ENCODE measurements at places on chromosomes 7 and 10. TPM values are rescaled to one million over a fixed set of nuclear protein-coding genes. Genes with fewer than 3 reads are reported as not detected.

Gene GRM3
- total RNA-seq, result not detected

Gene SFMBT2
- 36.8 TPM for total RNA-seq

Gene CLEC2L
- not detected for total RNA-seq

Gene HOXA1
- 1.3 TPM for total RNA-seq

Gene FAS
- 30.7 TPM for total RNA-seq

Gene CDHR3
- 1.0 TPM for total RNA-seq

Gene INHBA
- total RNA-seq, result 0.20 TPM

Gene SRRM3
- not detected for total RNA-seq

Gene STEAP1B
- total RNA-seq, result 12.8 TPM

DNA sequence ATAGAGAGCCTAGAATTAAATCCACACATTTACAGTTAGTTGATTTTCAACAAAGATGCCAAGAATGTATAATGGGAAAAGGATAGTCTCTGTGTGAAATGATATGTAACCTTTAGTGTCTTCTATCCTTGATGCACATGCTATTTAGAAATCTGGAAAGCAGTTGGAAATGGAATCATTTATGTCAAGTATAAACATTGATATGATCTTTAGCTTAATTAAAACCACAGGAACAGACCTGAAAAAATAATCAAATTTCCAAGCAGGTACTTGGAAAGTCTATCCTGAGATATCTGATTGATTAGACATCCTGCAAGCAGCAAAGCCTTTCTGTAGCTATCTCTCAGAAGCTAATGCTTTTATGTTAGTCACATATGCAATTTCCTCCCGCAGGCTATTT, 24.4 kb upstream of the SRI start:
- H3K27me3 ChIP-seq, result no peaks in the 10 kb centered on the region
- no peaks in the 10 kb centered on the region for H3K4me1 ChIP-seq
- no peak for DNase-seq

GRCh38 chr10:119245272-119245671, 37.9 kb downstream of the GRK5 start:
- peaks cover 59% of the 10 kb centered on the region for H3K4me1 ChIP-seq
- no peak overlapping the region for H3K27ac ChIP-seq
- no peak for DNase-seq
- no peaks in the 10 kb centered on the region for H3K27me3 ChIP-seq
- H3K36me3 ChIP-seq, result no peaks in the 10 kb centered on the region

DNA sequence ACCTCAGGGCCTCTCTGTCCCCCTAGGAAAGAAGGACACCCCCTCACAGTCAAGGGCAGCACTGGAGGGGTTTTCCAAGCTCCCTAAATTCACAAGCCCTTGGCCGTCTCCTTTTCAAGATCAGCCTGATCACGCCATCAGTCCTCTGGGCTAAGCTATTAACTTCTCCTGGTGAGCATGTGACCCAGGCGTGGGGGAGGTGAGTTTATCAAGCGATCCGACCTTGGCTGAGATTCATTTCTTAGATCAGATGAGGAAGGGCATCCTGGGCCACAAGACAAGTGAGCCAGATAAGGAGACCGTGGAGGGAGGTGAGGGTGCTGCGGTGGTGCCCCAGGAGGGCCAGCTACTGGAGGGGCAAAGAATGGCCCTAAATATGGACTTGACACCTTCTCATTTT, 19.2 kb upstream of the EN2 start:
- H3K36me3 ChIP-seq, result no peaks in the 10 kb centered on the region
- no peak overlapping the region for H3K4me3 ChIP-seq
- DNase-seq, result peak; percentile 36
- H3K27ac ChIP-seq, result no peak overlapping the region
- H3K27me3 ChIP-seq, result peaks cover 69% of the 10 kb centered on the region

GRCh38 chr7:5478568-5479430, 55.2 kb upstream of the TNRC18 start:
- no peaks in the 10 kb centered on the region for H3K36me3 ChIP-seq
- H3K4me3 ChIP-seq, result peak overlapping the region; percentile 40
- no peak for DNase-seq
- H3K27ac ChIP-seq, result no peak overlapping the region
- H3K27me3 ChIP-seq, result no peaks in the 10 kb centered on the region

DNA sequence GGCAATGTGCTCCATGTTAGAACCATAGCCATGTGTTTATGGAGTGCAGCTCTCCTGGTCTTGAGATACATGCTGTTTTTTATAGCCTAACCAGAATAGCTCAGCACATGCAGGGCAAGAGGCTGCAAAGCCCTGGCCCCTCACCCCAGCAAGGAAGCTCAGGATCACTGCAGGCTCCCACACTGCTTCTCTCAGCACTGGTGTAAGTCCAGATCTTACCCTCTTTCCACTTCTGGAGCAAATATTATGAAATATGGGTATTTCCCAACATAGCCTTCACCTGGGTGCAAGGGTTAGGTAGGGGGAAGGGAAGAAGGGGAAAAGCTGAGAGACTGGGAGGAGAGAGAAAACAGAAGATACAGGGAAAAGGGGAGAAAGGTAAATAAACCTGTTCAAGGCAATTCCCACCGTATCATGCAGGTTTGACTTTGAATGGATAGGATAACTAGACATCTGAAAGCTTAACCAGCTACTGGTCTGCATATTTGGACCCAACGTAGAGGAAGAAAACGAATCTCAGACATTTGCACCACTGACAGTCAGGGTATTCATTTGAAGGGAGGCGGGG, 19.7 kb downstream of the SKIDA1 start:
- H3K36me3 ChIP-seq, result no peaks in the 10 kb centered on the region
- DNase-seq, result no peak
- H3K4me1 ChIP-seq, result no peaks in the 10 kb centered on the region
- no peak overlapping the region for H3K4me3 ChIP-seq
- H3K27me3 ChIP-seq, result peaks cover 36% of the 10 kb centered on the region
- no peak overlapping the region for H3K27ac ChIP-seq

DNA sequence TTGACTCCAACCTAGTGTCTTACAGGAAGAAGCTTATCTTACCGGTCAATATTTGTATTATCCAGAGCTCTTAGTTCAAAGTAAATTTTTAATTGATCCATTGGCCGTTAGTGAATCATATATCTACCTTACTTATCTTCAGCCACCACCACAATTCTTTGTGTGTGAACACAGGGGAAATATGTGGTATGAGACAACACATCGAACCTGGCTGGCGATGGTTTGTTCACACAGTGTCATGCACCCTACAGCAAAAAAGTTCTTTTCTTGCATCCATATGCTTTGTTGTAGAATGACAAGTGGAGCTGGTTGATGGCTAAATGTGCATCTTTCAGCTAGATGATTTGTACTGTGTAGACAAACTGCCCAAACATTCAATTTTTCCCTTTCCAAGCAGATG, 65.8 kb downstream of the ARID5B start:
- no peaks in the 10 kb centered on the region for H3K27me3 ChIP-seq
- no peaks in the 10 kb centered on the region for H3K36me3 ChIP-seq
- no peak overlapping the region for H3K4me3 ChIP-seq
- H3K27ac ChIP-seq, result no peak overlapping the region
- DNase-seq, result no peak

- DNase-seq, result no peak
- no peak overlapping the region for H3K27ac ChIP-seq
- no peaks in the 10 kb centered on the region for H3K27me3 ChIP-seq
- no peak overlapping the region for H3K4me3 ChIP-seq
Measured at GRCh38 chr10:22801785-22802184, 87.4 kb upstream of the PIP4K2A start.

DNA sequence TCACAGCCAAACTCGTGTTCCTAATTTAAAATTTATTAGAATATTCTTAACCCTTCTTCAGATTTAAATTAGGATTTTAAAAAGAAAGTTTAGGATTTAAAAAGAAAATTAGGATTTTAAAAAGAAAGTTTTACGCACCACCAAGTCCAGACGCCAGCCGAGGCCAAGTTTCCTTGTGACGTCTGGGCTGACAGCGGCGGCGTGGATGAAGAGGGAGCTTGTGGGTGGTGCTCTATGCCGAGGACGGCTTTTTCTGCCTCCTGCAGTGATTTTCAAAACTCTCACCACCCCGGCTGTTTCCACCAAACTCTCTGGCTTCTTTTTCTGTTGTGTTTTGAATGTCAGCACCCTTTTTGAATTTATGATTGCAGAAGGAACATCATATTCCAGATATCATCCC, 252.9 kb downstream of the DNAJB6 start:
- no peak overlapping the region for H3K4me3 ChIP-seq
- no peaks in the 10 kb centered on the region for H3K4me1 ChIP-seq
- H3K36me3 ChIP-seq, result no peaks in the 10 kb centered on the region
- DNase-seq, result peak; percentile 23
- H3K27ac ChIP-seq, result no peak overlapping the region

DNA sequence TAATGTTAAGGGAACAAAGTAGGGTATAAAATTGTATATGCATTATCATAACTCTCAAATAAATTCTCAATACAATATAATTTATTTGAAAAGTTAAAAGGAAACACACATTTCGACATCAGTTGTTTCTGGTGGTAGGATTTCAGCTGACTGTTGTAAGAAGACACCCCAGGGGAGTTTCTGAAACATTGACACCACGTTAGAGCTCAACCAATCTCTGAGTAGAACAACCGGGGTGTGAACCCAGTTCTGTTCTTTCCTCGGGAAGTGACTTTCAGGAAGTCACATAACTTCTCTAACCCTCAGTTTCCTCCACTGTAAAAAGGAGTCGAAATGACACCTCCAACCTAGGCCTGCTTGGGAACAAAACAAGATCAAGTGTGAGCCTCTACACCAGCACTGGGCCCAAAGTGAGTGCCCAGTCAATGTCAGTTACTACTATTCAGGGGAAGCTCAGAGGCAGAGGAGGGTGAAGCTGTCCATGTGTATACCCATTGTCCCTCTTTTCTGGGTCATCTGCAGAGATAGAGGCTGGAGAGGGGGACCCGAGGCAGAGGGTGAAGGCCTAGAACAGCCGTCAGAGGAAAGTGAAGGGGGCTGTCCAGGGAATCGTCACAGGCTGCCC, 67.1 kb downstream of the AOAH start:
- DNase-seq, result no peak
- H3K4me1 ChIP-seq, result peaks cover 30% of the 10 kb centered on the region
- no peak overlapping the region for H3K4me3 ChIP-seq
- no peak overlapping the region for H3K27ac ChIP-seq

- H3K36me3 ChIP-seq, result no peaks in the 10 kb centered on the region
- H3K4me1 ChIP-seq, result peaks cover 18% of the 10 kb centered on the region
- no peak for DNase-seq
- no peak overlapping the region for H3K4me3 ChIP-seq
Measured at GRCh38 chr10:31599626-31600504, 280.8 kb downstream of the ZEB1 start.
